ENCODE measurements at places on chromosomes 6 and 20.
A peak's percentile ranks its signal among the peaks of the same experiment; 100 is the strongest.

- no peak for DNase-seq
These were observed 9.5 kb downstream of the NCR2 start for GRCh38 chr6:41344876-41345275.

DNA sequence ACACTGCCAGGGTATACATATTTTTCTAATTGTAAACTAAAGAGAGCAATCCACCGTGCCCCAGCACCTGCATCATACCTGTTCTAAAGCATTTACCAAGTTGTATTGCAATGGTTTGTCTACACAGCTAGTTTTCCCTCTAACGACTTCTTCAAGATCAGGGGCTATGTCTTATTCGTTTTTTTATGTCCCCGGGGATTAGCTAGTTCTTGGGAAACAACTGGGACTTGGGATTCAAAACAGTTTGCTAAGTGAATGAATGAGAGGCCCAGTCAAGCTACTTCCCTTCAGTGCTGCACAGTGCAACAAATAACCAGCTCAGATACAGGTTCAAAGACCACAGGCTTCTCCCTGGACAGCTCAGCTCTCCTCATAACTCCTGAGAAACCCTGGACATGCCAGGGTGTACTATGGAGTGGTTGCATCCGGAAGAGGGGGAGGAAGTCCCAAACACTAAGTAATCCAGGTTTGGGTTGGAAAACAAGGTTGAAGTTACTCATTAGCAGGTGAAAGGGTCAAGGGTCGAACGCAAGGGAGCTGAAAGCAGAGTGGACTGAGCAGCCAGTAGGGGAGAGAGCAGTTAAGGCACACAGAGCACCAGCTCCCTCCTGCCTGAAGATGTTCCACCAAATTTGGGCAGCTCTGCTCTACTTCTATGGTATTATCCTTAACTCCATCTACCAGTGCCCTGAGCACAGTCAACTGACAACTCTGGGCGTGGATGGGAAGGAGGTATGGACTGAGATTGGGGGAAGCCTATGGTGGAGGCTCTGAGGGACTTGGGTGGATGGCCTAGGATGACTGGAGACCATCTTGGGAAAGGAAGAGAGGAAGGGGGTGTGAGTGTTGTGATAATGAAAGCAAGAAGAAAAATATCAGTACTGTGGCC lies at the start of gene APOM:
APOM (plus strand) TSS at position 546 of the 889 bp plus-strand sequence; CDS start at position 619, 73 bp downstream.
- DNase-seq = no peak

GRCh38 chr6:93886416-93886815 lies 467.1 kb upstream of the EPHA7 start:
- no peak for DNase-seq

DNA sequence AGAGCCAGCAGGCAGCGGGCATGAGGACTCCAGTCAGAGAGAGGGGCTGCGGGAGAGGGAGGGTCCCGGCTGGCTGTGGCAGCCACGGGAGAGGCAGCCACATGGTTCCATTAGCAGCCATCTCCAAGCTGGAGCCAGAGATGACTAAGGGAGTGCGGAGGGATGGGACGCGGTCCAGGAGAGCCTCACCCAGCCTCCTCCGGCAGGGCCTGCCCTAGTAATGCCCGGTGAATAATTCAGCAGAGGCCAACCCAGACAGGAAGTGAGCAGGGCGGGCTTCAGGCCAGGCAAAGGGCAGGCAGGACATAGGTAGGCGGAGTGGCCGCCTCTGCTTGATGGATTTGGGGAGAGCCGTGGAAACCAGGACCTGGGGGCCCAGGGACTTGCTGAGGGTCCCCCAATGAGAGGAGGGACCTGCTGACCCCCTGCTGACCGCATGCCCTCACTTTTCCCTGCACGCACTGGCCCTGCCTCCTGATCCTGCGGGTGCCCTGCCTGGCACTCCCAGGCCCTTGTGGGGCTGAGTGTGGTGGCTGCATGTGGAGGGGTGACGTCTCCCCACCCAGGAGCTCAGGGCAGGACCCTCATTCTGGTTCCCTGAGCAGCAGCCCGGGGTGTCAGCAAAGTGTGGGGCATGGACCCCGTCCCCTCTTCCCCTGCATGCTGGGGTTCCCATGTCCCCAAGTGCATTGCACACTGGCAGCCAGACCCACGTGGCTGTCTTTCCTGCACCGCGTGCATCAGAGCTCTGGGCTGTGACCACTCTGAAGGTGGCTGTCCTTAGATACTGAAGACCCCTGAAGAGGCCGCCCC lies 51.8 kb upstream of the SLCO4A1 start:
- no peak for DNase-seq

GRCh38 chr6:139013185-139013800 lies 15.3 kb upstream of the ABRACL start:
- no peak for DNase-seq

DNA sequence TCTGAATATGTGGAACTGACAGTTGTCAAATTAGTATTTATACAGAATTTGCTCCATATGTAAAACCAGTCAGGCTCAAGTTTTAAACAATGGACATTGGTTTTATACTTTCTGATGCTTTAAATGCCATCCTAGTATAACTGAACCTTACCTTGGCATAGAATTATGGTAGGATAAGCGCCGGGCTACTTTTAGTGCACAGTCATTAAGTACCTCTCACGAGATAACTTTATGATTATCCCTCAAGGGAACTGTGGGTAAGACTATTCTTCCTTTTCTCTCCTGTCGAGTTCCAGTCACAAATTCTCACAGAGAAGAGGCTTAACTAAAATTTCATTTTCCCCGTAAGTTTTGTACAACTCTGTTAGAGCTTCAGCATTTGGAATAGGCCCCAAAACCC lies 110.6 kb upstream of the PTPRK start:
- DNase-seq = no peak

GRCh38 chr6:24802271-24803059 lies 3.7 kb upstream of the ARMH2 start:
- DNase-seq = no peak

DNA sequence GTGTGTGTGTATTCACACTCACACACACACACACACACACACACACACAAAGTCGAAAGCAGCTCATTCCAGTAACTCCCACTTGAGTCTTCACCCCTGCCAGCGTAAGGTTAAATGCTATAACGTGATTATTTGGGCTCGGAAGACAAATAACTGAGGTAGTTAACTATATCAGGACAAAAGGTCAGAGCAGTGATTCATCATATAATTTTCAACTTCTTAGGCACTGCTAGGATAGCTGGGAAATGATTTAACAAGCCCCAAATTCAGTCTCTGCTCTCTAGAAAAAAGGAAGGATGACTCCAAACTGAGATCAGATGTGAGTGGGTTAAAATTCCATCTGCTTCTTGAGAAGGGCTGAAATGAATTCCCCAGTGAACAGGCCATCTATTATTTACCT lies 30.7 kb downstream of the HDGFL1 start:
- DNase-seq = no peak

- peak; percentile 67 for DNase-seq
These were observed 84.4 kb downstream of the INSM1 start for GRCh38 chr20:20452254-20452676.

DNA sequence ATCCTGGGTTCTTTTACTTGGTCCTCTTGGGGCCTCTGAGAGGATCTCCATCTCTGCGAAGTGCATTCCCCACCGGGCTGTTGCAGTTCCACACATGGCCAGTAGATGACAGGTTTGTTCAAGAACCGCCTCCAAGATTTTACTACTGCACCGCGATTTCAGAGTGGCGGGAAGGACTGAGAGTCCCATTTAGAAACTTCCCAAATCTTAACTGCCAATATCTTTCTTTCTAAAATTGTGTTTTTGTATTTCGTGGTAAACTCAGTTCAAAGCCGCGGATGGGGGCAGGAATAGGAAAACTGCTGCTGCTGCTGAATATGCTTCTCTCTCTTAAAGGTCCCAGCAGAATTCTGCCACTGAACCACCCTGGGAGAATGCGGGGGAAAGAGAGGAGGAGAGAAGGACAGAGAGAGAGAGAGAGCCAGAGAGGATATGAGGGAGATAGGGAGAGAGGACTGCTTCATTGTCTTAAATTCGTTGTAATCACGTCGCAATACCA lies 8.6 kb upstream of the BTNL2 start:
- DNase-seq = peak; percentile 89

GRCh38 chr6:3607171-3607570 lies 144.3 kb downstream of the PXDC1 start:
- no peak for DNase-seq

DNA sequence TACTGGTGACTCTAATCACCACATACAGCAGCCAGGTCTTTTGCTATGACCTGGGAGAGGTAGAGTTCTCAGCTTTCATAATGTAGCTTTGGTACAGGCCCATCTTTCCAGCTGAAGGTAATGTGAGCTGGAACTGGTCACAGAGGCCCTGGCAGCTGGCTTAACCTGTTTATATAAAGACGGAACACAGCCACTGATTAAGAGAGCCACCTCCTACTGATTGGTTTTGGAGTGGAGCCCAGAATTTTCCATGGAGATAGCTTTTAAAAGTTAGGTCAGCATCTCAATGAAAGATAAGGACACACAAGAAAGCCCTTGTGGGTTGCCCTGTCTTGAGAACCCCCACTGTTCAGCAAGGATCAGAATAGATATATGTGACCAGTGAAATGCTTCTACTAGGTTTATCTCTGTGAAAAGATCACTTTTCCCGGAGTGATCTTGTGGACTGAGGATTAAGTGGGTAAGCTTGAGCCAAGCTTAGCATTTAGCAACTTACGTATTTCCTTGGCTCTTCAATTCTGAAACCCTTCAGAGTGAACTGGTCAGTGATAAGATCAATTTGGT lies 213.7 kb upstream of the CITED2 start:
- no peak for DNase-seq

GRCh38 chr6:34142061-34142998 lies 3.6 kb downstream of the GRM4 start:
- no peak for DNase-seq
